ENCODE measurements at places on chromosomes 3 and 15.

- no peak for DNase-seq
Observed at GRCh38 chr3:150081084-150081483, 110.4 kb upstream of the PFN2 start.

DNA sequence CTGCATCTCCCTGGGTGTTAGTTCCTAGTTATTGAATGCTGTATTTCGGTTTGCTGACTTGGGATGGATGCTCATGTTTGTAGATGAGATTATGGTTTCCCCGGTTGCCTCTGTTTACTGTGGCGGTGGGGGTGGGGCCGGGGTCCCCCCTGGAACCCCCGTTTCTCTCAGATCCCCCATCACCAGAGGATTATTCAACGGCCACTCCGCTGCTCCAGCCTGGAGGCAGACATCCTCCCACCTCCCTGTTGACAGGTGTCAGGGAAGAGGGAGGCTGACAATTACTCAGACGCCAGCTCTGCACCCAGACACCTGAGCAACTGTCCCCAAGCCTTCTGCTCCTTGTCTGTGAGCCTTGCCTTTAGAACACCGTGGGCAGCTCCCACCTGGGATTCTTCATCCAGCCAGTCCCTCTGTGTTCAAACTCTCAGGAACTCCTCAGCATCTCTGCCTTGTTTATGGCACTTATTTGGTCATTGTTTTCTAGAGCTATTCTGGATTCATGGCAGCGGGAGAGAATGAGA is 95.9 kb upstream of the PRR20G start:
- no peak for DNase-seq

DNA sequence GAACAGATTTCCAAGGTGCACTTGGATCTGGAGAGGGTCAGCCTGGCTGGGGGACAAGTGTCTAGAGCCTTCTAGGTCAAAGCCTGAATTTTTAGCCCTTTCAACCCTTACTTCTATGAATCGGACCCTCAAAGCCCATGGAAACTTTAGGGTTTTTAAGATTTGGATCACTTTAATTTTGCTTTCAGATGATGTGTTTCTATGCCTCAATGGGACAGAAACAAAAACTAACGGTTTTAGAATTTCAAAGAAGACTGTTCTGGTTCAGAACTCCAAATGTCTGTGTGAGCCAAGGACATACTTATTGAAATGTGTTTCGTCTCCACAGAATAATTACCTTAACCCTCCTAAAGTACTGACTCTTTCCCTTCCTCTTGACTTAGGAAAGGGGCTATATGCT is 266.7 kb downstream of the LRTM1 start:
- no peak for DNase-seq

- no peak for DNase-seq
Observed at GRCh38 chr3:159458982-159459381, 529.7 kb upstream of the IL12A start.

- peak; percentile 91 for DNase-seq
Observed at GRCh38 chr3:126703512-126704493, at the start of gene CHCHD6. Gene CHCHD6, plus strand, starts transcription at chr3:126704240. Its CDS starts 73 bp downstream, at chr3:126704313.

- no peak for DNase-seq
Observed at GRCh38 chr3:50644561-50644960, 27.6 kb downstream of the MAPKAPK3 start.

DNA sequence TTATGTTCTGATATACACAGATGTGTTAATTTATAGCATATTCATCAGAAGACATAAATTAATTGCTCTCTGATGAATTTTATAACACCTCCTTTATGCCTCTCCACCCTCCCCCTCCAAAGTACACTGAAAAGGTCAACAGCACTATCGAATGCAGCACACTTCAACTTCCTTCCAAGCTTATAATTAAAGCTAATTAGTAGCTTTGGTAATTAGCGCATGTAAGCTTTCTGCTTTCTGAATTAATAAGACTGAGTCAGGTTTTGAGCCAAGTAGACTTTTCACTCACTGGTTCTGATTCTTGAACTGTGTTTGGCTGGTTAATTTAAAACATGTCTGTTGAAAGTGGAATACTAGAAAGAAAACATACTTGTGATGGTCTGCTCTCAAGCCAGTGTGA is 760.8 kb upstream of the CFAP20DC start:
- no peak for DNase-seq

GRCh38 chr15:60371175-60372051 is 26.4 kb downstream of the ANXA2 start:
- DNase-seq = no peak

DNA sequence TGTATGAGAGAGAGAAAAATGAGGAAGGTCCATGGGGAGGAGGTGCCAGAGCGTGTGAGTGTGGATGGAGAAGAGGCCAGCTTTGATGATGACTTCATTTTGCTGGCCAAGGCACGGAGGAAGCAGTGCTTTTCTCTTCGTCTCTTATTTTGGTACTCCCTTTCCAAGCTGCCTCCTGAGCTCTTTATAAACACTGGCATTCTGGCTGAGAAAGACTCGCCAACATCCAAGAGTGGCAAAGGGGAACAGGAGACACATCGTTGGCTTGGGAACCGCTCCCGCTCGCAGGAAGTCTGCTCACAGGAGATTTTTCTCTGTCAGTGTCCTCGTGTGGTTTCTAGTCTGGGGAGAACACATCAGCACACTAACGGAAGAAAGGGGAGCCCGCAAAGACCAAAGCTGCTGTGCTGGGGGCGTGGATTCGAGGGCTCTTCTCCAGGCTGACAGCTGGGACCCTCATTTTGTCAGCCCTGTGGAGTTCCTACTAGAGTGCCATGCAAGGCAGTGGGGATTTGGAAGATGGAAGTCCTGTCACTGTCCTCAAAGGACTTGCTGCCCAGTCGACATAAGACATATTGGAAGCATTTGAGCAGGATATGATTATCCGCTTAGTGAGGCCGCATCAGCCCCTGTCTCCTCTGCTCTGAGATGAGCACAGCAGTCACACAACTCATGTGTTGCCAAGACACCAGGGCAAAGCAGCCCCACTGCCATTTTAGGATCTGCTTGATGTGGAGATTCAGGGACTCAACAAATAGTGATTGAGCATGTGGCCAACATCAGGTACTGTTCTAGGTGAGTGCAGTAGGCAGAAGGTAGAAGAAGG is 8.0 kb upstream of the SEMA4B start:
- no peak for DNase-seq

GRCh38 chr3:16427103-16427965 is 86.2 kb downstream of the RFTN1 start:
- no peak for DNase-seq

- DNase-seq = no peak
Observed at GRCh38 chr15:80977627-80978036, 12.0 kb downstream of the MESD start.

DNA sequence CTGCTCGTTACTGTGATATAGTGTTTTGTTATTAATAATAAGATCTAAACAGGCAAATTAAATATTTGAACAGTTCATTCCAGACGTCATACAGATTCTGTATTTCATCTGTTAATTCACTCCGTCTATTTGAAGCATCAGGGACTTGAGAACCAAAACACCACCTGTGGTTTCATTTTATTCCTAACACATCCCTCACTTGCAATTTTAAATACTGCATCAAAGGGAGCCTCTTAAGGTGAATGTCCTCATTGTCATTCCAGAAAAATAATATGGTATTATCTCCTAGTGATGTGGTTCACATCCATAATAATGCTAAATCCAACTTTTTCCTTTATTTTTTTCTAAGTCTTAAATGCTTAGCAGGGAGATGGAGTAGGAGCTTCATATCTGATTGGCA is 1390.9 kb upstream of the CADM2 start:
- no peak for DNase-seq

DNA sequence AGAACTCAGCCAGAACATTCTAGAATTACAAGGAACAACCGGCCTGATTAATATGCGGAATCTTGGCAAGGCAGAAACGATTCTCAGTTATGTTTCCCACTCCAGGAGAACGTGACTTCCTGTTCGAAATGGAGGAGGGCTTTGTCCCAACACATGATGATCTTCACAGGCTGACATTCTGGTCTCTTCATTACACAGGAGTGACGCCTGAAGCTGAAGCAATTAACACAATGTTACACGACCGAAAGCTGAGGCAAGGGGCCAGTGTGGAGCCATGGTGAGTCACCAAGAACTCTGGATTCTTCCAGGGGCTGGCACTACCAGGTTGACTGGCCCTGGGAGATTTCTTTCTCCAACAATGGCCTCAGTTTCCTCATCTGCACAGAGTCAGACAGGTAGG is 40.9 kb downstream of the RFTN1 start:
- no peak for DNase-seq

GRCh38 chr15:41925086-41925608 is 31.3 kb upstream of the SPTBN5 start:
- DNase-seq = no peak

DNA sequence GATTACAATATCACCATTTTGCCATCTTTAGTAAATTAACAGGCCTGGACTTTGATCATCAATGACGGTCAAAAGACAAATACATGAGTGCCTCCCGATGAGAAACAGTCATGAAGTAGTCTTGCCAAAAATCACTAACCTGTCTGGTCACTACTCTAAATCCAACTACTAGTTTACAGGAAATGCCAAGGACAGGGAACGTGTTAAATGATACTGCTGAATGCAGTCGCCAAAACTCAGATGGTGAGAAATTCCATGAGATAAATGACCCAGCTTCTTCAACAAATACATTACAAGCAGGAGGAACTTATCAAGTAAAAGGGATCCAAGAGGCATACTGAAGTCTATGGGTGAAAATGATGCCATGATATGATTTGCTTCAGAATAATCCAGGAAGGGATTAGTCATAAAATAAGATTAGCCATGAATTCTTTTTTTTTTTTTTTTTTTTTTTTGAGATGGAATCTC is 35.8 kb upstream of the ATP13A3 start:
- no peak for DNase-seq

DNA sequence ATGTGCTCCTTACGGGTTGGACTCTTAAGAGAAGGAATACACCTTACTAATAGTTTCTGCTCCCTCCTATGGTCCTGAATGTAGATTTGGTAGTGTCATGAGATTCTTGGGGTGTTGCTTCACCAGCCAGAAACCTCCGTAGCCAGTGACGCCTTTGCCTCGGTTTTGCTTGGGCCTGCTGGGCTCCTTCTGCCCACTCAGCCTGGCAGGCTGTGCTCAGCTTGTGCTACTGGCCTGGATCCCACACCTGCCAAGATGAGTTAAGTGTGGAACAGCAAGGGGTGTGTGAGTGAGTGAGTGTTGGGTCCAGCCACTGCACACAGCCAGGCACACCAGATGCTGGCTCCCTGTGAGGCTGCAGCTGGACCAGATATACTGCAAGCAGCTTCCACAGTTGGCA is 560.1 kb downstream of the NLGN1 start:
- DNase-seq = no peak

DNA sequence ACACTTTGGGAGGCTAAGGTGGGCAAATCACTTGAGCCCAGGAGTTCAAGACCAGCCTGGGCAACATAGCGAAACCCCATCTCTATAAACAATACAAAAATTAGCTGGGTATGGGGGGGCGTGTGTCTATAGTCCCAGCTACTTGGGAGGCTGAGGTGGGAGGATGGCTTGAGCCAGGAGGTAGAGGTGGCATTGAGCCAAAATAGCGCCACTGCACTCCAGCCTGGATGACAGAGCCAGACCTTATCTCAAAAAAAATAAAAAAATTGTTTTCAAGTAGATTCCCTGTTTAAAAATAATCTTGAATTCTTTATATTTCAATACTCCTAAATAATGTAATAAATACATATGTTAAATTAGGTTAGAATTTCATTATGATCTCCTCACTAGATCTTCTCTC is 9.8 kb downstream of the HMCES start:
- DNase-seq = no peak

DNA sequence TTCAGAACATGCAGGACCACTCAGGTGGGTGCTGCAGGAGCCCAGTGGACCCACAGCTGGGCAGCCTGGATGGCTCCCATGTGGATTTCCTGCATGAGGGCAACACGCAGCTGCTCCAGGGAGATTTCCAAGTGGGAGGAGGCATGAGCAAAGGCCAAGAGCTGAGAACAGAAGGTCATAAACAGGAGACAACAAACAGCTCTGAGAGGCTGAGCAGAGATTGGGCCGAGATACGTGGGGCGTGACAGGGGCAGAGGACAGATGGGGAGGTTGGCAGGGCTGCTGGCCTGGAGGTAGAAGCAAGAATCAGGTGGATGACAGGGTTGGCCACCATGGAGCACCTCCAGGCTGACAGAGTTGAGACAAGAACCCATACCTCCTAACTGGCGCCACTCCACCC is 2.9 kb downstream of the PHGR1 start:
- no peak for DNase-seq

GRCh38 chr3:55588146-55588765 is 101.2 kb upstream of the WNT5A start:
- DNase-seq = no peak

- DNase-seq = peak; percentile 86
Observed at GRCh38 chr15:69160141-69160993, at the start of gene GLCE. Gene GLCE, plus strand, starts transcription at chr15:69160635. Its CDS starts 95,172 bp downstream, at chr15:69255807.

DNA sequence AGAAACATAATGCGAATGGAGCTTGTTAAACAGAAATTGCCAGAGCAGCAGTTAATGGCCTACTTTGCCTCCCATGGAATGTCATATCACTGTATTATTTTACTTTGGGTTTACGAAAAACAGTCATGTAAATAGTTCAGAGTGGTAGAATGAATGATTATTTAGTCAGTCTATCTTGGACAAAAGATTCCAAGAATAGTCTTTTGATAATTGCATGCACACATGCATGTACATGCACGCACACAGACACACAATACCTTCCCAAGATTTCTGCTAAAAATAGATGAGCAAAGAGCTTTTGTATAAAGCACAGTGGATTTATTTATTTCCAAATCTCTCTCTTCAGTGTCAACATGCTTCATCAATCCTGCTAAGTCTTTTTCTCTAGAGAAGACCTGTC is 800.7 kb downstream of the DIPK2A start:
- no peak for DNase-seq

GRCh38 chr3:71310980-71311660 is 272.4 kb downstream of the FOXP1 start:
- DNase-seq = no peak

DNA sequence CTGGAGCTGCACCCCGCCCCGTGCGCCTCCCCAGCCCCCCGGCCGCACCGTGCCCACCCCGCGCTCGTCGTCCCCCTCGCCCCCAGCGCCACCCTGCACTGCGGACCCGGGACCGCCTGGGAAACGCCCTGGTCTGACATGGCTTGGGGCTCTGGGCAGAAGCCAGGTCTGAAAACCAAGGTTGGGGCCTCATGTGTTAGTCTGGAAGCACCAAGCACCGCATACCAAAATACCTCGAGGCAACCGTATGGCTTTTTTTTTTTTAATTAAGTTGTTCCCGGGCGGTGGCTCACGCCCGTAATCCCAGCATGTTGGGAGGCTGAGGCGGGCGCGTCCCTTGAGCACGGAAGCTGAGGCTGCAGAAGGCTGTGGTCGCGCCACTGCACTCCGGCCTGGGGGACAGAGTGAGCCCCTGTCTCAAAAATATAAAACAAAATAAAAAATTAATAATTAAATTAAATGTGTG is 91.5 kb upstream of the CHD2 start:
- DNase-seq = no peak

GRCh38 chr3:13846238-13846637 is 33.6 kb downstream of the WNT7A start:
- no peak for DNase-seq
